ENCODE measurements at places on chromosomes 12 and 14.

DNA sequence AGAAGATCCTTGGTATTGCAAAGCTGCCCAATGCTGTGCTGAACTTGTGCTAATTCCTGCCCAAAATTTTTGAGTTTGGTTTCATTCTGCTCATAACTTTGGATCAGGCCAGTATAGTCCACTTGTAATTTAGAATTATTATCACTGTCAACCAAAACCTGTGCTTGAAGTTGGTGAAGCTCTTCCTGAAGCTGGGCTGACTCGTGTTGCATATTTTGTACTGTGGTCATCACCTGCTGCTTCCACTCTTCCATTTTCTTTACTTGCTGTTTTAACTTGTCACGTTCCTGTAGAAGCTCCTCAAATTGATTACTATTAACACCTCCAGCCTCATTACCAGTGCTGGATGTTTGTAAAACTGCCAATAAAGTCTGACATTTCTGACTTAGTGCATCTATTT lies 35.8 kb downstream of the TRIP11 start:
- no peak for DNase-seq

DNA sequence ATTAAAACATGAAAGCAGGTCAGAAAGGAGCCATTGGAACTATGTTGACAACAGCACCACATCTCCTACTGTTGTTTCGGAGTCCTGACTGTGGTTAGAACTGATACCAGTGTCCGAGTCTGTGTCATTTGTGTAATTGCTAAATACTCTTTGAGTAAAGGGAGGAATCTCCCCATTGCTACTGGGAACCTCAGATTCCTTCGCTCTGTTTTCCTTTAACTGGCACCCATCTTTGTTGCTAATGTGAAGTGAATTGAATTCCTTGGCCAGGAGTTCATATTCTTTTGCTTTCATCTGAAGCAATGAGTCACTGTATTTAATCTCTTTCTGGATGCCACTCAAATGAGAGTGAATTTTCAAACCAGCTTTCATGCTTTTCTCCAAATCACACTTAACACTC lies 31.5 kb downstream of the RASSF9 start:
- peak; percentile 44 for DNase-seq

- DNase-seq, result no peak
Observed at GRCh38 chr12:400828-401227, 616 bp upstream of the CCDC77 start.

GRCh38 chr14:60221457-60221856 lies 27.6 kb upstream of the PPM1A start:
- DNase-seq, result no peak

DNA sequence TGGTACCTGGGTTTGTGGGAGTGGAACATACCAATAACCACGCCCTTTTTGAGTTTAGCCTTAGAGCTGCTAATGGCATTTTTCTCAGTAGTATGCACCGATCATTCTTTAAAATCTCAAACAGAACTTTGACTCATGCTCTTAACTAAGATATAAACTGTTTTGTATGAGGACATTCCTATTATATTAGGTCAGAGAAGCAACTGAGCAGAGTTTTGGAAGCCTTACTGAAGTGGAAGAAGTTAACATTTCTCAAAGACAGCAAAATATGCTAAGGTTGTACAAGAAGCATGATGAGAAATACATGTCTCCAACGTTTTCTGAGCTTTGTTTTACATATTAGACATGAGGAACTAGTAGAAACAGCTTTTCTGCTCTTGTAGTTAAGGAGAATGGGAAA lies 819.2 kb downstream of the FSCB start:
- no peak for DNase-seq

GRCh38 chr12:117067016-117067415 lies 32.2 kb downstream of the TESC start:
- DNase-seq, result no peak

DNA sequence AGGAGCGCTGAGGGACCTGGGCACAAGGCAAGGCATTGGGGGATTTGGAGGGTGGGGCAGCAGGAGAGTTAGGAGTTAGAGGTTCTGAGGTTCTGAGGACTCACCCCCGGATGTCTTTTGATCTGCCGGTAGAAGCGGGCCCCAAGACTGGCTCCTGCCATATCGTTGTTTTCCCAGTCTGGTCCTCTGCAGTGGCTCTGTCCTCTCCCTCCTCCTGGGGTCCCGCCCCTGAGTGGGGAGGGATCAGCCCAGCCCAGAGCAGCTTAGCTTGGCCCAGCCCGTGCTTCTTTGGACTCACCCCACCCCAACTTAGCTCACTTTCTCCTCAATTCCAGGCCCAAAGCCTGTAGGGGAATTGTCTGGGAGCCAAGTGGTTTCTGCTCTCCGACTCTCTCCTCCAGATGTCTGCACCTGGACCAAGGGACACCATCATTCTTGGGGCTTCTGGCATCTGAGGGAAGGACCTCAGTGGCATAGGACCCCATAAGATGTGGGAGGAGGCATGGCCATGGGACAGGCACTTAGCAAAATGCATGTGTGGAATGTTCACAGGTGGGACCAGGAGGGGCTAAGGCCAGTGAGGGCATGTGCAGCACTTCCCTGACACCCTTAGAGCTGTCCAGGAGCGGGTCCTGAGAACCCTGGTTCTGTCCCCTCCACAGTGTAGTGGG lies 7.5 kb downstream of the SHMT2 start:
- DNase-seq, result no peak
